Stimulated activated CD4-positive, alpha-beta T cell treated with anti-CD3 and anti-CD28 coated beads, Interleukin-4, amount 100 ng/mL, for 48 hours (primary cell): ENCODE measurements at places on chromosomes 1 and 21.

- DNase-seq = no peak
Measured at GRCh38 chr1:79726321-79726720, 719.8 kb upstream of the ADGRL4 start.

DNA sequence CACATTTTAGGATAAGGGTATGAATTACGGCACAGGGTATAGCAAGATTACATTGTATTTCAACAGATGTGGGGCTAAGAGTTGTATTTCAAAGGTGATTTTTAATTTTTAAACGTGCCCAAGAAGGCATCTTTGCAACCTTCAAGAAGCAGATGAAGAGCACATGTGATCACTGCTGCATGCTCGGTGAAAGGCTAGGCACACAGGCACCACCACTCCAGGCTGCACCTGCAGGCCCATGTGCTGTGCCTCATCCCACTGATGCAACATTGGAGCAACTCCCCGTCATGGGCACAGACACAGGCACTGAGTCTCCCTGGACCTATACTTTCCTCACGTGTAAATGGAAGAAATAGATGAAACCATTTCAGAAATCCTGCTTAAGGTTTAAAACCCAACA is 23.5 kb downstream of the UBE2G2 start:
- DNase-seq = no peak

- DNase-seq = no peak
Measured at GRCh38 chr1:205858141-205858961, 8.4 kb upstream of the PM20D1 start.

GRCh38 chr1:114458237-114458777 is 52.7 kb downstream of the TRIM33 start:
- DNase-seq = no peak

DNA sequence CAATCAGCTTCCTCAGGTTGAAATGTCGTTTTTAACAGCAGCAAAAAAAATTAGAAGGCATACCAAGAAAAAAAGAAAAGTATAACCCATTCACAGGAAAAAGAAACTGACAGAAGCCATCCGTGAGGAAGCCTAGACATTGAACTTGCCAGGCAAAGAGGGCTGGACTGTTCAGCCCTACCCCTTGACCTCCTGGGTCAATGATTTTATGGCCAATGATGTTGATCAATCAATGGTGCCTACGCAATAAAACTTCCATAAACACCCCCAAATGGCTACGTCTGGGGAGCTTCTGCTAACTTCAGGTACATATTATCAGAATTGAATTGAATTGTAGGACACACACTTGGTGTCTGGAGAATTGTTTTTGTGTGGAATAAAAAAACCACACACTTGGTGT is 4.8 kb upstream of the PSEN2 start:
- DNase-seq = no peak
